Stimulated activated CD4-positive, alpha-beta T cell treated with anti-CD3 and anti-CD28 coated beads, Interleukin-1b, Interleukin-23, amount 100 ng/mL, for 24 hours (primary cell): ENCODE measurements at places on chromosomes 16 and 17.

DNA sequence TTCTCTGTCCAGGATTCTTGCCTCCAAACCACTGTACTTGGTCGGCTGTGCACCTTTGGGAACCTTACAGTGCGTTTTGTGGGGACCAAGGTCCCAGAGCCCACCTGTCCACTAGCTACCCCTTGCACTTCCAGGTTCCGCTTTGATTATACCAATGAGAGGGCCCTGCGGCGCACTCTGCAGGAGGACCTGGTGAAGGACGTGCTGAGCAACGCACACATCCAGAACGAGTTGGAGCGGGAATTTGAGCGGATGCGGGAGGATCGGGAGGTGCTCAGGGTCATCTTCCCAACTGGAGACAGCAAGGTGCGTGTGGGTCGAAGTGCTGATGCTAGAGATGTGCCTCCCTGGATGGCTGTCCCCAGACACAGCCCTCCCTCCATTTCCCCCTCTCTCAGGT is 18.8 kb downstream of the POLR2A start:
- no peak for DNase-seq

DNA sequence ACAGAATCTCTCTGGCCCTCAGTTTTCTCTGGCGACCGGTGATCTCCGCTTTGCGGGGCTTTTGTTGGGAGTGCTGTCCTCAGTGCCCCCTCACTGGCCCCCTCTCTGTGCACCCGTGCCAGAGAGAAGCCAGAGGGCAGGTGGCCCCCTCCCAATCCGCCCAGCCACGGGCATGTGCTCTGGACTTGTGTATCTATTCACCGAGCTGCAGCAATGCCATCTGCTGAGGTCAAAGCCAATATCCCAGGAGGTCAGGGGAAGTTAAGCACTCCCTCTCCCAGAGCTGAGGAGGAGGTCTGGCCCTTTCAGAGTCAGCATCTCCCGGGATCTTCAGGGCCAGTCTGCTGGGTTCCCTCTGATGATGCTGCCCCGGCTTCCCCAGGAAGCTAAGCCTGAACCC is 5.1 kb downstream of the CACNG5 start:
- no peak for DNase-seq

DNA sequence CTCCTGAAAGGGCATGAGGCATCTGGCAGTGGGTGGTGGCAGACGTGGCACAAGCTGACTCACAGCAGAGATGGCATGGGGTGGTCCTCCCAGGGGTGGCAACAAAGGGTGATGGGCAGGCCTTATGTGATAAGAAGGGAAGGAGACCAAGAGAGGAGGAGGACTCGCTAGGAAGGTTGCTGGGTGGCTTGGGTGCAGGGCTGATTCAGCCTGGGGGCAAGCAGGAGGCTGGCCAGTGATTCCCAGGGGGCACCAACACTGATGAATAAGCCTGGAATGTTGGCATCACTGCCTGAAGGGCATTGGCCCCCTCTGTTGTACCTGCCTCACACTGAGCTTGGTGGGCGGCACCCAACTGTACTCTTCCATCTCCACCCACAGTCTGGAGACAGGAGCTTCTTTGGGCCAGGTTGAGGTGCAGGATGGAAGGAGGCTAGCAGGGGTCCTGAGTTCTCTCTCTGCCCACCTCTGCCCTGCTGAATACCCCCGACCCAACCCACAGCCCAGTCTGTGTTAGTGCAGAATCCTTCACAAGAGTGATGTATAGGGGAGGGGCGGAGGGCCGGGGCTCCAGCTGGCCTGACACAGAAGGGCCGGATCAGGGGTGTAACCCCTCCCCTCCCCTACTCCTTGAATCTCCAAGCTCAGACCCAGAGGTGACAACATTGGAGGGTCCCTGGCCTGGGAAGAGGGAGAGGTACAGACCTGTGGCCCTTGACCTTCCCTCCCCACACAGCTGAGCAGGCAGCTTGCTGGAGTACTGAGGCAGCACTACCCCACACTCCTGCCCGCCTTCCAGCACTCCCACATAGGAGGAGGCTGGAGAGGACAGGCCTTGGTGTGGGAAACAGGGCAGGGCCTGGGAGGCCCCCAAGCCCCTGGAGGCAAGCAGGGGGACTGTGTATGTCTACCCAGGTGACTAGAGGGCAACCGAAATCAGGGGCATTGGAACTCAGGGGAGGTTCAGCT is 2.6 kb downstream of the STAC2 start:
- DNase-seq, result no peak

- DNase-seq, result no peak
Observed at GRCh38 chr16:48540222-48540900, 69.6 kb downstream of the N4BP1 start.

- DNase-seq, result no peak
Observed at GRCh38 chr17:49365667-49366066, 3.6 kb upstream of the ZNF652 start.

GRCh38 chr16:15604460-15605440 is 38.2 kb downstream of the MARF1 start:
- DNase-seq, result no peak

DNA sequence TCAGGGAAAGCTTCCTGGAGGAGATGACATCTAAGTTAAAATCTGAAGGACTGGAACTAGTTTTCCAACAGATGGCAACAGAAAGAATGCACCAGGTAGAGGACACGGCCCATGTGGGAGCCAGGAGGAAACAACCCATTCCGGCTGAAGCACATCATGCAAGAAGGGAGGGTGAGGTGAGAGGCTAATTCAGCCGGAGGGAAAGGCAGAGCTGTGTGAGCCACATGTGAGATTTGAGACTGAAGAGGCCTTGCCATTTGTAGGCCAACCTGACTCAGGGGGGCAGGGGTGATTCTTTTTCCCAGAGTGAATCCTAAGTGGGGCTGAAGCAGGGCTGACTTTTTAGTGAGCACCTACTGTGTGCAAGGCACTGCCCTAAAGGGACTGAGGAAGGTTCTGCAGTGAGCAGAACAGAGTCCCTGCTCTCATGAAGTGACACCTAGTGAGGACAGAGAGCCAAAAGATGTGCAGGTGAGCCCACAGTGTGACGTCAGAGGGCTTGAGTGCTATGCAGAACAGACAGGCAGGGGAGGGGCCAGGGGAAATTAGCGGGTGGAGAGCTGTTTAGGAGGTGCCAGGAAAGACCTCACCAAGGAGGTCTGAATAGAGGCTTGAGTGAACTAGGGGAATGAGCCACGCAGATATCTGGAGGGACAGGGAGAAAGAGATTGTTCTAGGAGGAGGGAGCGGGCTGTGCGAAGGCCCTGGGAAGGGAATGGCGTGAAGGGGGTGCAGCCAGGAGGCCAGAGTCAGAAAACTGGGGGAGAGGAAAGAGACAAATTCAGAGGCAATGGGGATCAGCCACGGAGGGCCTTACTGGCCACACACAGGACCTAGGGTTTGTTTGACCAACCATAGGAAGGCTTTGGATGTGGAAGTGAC is 19.8 kb upstream of the IL21R start:
- DNase-seq, result no peak

DNA sequence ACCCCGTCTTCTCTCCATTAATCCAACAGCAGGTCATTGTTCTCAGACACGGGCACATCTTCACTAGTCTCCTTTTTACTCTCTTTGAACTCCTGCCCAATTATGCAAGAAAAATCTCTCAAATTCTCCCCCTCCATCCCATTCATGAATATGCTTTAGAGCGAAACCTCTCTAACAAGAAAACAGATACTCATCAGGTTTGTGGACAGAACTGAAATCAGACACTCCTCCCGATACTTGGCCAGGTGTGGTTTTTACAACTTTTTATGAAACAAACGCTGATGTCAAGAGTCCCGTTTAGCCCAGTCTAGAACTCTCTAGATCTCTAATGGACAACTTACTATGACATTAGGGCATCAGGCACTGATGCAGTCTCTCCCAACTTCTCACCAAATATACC is 40.9 kb downstream of the PIK3R5 start:
- no peak for DNase-seq

DNA sequence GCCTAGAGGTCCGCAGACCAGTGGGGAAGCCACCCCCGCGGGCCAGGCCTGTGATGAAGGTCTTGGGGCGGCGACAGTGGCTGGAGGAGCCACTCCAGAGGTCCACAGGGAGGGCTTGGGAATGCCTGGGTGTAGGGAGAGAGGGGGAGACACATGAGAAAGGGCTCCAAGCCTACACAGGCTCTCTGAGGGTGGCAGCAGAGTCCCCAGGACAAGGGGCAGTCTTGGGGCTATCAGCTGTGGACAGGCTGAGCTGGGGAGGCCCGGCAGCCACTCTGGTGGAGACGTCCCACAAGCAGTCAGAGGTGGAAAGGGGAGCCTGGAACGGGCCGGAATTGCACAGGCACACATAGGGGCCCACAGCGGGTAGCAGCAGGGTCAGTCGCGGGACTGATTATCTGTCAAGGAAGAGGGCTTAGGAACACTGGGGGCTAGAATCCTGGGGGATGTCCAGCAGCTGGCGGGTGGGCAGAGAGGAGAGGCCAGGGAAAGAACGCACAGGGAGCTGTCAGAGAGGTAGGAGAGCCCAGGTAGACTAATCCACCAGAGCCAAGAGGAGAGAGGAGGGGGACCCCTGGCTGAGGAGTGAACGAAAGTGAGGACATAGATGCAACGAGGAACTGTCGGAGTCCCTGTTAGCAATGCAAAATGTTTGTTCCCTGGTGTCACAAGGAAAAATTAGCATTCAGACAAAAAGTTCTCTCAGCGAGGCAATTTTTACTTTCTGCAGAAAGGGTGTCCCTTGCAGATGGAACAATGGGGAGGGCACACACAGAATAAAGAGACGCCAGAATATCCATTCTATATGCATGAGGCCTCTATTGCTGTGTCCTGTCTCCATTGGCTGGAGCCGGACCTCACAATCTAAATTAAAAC is 93.9 kb upstream of the DNAH17 start:
- DNase-seq, result no peak

- DNase-seq, result no peak
Observed at GRCh38 chr16:78505036-78505435, 405.6 kb downstream of the WWOX start.

GRCh38 chr16:73232555-73233328 is 184.8 kb upstream of the ZFHX3 start:
- no peak for DNase-seq

GRCh38 chr17:79814974-79815835 is 18.3 kb upstream of the CBX8 start:
- no peak for DNase-seq

- DNase-seq, result no peak
Observed at GRCh38 chr16:1877089-1877488, 5.1 kb upstream of the MEIOB start.

DNA sequence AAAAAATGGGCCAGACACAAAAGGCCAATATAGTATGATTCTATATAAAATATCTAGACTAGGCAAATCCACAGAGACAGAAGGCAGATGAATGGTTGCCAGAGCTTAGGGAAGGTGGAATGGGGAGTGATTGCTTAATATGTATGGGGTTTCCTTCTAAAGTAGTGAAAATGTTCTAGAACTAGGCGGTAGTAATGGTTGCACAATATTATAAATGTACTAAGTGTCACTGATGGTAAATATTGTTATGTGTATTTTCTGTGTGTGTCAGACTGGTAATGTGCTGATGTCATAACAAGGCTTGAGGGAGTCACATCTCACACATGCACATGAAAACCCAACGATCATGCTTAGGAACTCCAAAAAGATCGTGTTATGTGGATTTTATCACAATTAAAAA is 106.9 kb upstream of the SIAH1 start:
- no peak for DNase-seq

- no peak for DNase-seq
Observed at GRCh38 chr16:46736695-46737094, 11.4 kb downstream of the MYLK3 start.

- DNase-seq, result no peak
Observed at GRCh38 chr17:81391936-81392908, 3.0 kb upstream of the BAHCC1 start.

DNA sequence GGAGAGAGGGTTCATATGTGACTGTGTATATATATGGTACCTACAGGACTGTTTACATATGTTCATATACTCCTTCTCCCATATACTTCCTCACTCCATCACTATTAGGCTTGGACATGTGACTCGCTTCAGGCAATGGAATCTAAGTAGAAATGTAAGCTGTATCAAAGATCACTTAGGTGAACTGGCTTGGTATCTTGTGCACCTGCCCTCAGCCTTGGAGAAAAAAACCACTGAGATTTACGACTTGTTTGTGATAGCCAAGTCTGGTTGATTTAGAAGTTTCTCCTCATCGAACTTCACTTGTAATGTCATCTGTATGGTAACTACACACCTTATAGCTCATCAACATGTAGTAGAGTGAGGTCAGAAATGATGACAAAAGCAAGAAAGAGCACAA is 59.9 kb downstream of the FBXL20 start:
- DNase-seq, result no peak

- no peak for DNase-seq
Observed at GRCh38 chr17:57266902-57267311, 10.6 kb downstream of the MSI2 start.

DNA sequence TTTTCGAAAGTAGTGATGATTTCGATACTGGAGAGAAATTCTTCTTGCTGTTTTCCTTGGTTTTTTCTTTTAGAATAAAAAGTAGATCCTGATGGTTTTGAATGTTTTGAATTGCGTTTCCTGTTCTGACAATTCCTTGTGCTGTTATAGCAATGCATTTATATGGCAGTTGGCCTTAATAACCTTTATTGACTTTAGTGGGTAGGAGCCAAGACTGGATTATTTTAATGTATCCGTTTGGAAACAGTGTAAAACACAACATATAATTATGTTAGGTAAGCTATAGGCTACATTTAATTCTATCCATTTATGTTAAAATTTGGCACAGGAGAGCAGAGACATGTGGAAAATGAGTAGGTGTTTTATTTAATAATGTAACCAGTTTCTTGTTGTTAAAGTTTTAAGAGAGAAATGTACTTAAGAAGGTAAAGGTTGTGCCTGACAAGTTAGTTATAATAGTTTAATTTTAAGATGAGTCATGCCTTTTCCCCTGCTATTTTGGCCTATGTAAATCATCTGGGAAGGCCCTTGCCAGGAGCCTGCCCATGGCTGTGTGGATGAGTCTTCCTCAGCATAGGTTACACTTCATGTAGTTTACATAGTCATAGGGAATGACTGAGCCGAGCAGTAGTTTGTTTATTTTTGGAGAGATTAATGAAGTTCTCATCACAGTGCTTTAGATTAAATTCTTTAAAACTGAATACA is 189.9 kb downstream of the FTO start:
- no peak for DNase-seq

- no peak for DNase-seq
Observed at GRCh38 chr17:36592316-36592715, 637 bp downstream of the DHRS11 start.

GRCh38 chr17:38703742-38704605 is 1.1 kb upstream of the MLLT6 start:
- peak; percentile 67 for DNase-seq

GRCh38 chr16:83393196-83393981 is 414.4 kb upstream of the HSBP1 start:
- DNase-seq, result no peak

DNA sequence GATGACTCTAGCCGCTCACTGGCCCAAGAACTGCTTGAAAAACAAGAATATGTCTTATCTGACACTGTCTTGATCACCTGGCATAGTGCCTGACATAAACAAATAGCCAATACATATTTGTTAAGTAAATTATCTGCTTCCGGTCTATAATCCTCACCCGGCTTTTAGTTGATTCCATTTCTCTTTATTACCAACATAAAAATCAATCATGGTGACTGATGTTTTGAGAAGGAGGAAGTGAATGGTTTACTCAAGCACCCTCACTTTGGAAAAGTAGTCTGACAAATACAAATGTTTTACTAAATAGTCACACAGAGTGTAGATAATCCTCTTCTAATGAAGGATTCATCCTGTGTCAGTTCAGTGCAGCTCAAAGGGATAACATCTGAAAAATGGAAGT is 47.0 kb downstream of the SKAP1 start:
- DNase-seq, result no peak

- DNase-seq, result no peak
Observed at GRCh38 chr17:38894276-38894675, 24.4 kb downstream of the LASP1 start.
